ENCODE measurements at places on chromosomes 11 and 22.
A peak's percentile ranks its signal among the peaks of the same experiment; 100 is the strongest.

DNA sequence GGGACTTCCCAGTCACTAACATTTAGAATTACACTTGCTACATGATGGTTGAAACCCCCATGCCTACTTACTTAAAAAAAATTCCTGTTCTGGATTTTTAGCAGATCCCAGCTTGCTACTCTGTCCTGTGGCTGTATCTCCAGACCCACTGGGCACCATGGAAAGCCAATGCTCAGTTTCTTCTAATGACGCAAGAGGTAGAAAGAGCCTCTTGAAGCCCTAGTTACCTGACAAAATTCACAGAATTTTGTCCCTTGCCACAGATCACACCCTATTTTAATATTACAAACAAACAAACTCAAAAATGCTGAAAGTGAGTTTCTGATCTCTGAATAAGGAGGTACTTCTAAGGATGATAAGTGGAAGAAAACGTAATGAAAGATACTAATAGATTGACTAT lies 24.3 kb upstream of the TENM4 start:
- DNase-seq: no peak

DNA sequence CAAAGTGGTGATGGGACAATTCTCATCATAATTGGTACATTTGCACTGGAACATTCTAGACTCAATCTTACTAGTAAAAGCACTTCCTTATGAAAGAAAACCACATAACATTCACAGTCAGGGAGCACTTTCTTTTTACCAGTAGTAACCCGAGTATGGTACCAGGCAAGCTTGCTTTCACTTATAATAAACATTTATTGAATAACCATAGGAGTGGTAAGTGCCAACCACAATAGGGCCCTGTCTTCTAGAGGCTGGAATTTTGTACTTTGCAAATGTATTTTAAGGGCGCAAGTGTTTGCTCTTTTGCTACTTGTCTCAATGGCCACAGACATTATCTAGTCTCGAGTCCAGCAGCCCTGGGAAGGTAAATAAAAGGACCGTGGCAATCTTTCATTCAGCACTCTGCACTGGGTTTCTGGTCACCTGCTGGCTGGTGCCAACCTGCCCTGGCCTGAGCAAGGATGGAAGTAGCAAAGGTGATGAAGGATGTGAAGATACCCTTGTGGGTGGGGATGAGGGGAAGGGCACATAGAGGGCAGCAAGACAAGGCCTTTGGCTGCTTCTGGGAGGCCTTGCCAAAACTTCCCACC lies 24.2 kb downstream of the C22orf31 start:
- no peak for DNase-seq

GRCh38 chr11:119691701-119692539 lies 37.1 kb downstream of the NECTIN1 start:
- DNase-seq: no peak

- no peak for DNase-seq
Measured at GRCh38 chr11:113332023-113332422, 17.6 kb downstream of the TTC12 start.

DNA sequence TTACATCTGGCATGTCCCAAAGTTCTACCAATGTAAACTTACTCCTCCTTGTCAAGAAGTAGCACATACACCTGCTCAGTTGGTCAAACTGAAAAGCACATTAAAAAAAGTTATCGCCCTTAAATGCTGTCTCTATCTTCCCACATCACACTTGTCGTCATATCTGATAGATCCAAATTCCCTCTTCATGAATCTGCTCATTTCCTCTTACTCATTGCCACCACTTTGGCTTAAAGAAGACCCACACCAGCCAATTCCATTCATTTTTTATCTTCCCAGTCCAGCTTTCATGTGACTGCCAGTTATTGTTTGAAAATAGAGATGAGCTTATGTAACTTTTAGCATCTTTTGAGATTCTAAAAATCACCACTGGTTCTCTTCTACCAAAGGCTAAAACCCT lies 305.9 kb upstream of the MTNR1B start:
- no peak for DNase-seq

GRCh38 chr11:69862797-69863543 lies 43.8 kb upstream of the FGF3 start:
- DNase-seq: no peak

DNA sequence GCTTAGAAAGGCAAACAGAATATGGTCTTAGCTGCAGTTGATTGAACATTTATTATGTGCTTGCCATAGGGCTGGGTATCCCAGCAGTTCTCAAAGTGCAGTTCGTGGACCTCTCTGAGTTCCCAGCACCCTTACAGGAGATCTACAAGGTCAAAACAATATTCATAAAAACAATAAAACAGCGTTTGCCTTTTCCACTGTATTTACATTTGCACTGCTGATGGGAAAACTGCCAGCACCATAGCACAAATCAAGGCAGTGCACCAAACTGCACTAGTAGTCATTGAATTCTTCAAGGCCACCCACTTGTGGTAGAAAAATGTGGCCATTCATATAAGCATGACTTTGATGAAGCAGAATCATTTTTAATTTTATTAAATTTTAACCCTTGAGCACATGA lies 128.1 kb downstream of the CCDC34 start:
- no peak for DNase-seq

DNA sequence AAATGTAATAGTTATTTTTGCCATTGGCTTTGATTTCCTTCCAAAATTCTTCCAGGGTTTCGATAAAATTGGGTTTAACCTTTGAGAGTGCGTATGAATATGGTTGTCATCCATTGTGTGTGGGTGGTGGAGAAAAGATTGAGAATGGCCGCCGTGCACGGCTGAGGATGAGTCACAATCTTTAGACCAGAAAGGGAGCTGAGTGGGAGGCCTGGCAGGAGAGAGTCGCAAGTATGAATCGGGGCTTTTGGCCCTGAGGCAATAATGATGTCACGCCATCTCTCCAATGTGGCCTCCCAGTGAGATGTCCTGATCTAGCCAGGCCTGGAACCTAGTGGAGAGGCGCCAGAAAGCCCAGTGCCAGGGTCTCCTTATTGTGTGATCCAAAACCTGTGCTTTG lies 33.1 kb upstream of the SMPD1 start:
- no peak for DNase-seq

DNA sequence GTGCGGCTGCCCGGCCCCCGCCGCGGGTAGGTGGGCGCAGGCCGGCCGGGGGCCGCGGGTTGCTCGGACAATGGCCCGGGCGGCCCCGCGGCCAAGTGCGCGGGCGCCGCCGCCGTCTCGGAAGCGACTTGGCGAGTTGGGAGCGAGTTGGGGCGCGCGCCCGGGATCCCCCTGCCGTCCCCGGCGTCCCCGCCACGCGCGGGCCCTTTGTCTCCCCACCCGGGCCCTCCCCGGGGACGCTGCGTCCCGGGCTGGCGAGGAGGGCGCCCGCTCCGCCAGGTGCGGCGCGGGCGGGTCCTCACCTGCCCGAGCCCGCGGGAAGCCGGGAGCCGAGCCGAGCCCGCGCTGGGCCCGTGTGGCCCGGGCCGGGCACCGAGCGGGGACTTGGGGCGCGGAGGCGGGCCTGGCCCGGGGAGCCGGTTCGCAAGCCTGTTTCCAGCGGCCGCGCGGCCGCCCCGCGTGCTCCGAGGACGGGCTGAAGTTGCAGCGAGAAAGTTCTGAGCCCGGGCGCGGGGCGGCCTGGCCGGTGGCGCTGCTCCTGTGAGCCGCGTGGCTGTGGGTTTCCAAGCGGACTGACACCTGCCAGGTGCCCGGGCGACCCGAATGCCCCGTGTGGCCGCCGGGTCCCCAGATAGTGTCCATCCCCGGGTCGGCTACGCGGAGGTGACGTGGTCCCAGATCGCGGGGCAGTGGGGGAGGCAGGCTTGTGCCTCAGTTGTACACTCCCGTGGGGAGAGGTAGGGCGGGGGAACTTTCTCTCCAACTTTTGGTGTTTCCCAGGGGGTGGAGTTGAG lies 586 bp downstream of the LRP5 start:
- no peak for DNase-seq

GRCh38 chr11:67366961-67367760 lies 6.2 kb downstream of the CLCF1 start:
- DNase-seq: no peak

DNA sequence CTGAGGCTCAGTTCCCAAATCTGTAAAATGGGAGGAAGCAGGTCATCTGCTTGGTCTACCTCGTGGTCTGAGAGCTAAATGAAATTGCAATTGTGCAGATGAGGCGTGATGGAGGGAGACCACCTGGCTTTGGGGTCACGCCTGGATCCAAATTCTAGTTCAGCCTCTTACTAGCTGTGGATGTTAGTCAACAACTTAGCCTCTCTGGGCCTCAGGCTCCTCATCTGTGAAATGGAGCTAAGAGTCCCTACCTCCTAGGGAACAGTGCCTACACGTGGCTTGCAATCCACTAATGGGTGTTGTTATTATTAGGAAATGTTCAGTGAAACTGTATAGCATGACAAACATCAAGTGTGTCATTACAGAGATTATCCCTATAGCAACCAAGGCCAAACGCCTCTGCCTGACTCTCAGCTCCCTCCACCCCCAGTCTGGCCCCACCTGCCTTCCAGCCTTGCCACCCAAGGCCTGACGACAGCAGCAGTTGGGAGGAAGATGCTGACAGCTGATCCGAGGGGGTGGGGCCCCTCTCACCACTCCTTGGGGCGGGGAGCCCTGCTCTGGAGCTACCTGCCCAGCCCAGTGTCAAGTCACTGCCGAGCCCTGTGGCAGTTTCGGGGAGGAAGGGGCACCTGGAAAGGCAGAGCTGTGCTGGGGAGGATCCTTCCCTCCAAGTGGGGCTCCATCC lies 1.7 kb upstream of the RHOD start:
- no peak for DNase-seq

GRCh38 chr11:66106786-66107599 lies 36.9 kb downstream of the PACS1 start:
- no peak for DNase-seq

DNA sequence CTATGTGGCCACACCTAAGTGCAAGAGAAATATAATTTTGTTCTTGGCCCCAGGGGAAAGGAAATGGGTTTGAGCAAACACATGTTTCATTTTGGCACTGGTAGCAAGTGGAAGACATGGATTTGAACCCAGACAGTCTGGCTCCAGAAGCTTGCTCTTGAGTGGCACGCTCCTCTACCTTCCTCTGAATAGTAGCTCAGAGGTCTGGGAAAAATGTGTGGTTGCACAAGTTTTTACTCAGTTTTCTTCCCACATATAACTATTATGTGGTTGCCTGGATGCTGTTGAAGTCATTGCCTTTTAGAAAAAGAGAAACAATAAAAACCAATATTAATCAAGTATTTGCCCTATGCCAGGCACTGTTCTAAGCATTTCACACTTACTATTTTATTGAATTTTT lies 16.3 kb downstream of the PARVA start:
- DNase-seq: no peak

- no peak for DNase-seq
Measured at GRCh38 chr11:106714199-106714598, 304.1 kb downstream of the GUCY1A2 start.

GRCh38 chr22:27372969-27373670 lies 428.4 kb downstream of the MN1 start:
- DNase-seq: peak; percentile 84

DNA sequence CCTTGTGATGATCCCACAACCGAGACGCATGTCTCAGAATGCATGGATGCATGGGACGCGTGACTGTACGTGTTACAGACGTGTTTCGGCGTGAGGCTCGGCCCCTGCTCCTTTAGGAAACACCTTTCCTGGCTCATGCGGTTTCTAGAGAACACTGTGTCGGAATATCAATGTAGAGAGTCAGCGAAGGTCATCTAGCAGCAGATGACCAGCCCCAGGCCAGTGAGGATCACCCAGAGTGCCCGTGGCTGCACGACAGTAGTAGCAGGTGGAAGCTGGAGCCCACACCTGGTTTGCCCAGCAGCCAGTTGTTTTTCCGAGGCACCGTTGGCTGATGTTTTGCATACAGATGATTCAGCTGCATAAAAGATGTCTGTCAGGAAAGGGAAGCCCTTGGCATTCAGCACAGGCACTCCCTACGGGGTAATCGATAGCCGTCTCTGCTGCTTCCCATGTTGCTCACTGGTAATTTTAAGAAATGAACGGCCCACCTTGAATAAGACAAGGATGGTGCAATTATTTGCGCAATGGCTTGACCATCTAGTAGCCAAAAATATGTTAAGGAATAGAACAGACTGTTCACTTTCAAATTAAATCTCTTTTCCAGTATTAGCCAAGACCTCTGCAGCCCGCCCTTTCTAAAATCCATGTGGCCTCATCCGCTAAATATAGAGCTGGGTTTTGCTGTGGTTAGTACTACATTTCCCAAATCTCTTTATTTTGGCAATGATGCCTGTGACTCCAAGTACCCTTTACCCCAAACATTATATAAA lies 1.1 kb upstream of the CLTCL1 start:
- DNase-seq: no peak

DNA sequence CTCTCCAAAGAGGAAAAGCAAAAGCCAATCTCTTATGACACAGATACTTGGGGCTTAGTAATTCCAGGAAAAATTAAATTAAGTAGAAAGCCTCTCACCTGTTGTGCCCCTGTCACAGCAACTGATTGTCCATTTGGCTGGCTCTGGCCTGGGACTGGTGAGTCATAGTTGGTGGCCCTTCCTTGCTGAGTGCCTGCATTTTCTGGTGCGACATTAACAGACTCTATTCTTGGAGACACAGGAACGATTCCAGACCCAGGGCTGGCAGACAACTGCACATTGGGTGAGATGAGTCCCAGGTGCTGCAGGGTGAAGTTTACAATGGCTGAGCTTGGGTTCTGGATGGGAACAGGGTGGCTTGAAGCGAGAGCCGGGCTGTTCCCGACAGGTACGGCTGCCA lies 15.6 kb downstream of the E2F8 start:
- DNase-seq: no peak

DNA sequence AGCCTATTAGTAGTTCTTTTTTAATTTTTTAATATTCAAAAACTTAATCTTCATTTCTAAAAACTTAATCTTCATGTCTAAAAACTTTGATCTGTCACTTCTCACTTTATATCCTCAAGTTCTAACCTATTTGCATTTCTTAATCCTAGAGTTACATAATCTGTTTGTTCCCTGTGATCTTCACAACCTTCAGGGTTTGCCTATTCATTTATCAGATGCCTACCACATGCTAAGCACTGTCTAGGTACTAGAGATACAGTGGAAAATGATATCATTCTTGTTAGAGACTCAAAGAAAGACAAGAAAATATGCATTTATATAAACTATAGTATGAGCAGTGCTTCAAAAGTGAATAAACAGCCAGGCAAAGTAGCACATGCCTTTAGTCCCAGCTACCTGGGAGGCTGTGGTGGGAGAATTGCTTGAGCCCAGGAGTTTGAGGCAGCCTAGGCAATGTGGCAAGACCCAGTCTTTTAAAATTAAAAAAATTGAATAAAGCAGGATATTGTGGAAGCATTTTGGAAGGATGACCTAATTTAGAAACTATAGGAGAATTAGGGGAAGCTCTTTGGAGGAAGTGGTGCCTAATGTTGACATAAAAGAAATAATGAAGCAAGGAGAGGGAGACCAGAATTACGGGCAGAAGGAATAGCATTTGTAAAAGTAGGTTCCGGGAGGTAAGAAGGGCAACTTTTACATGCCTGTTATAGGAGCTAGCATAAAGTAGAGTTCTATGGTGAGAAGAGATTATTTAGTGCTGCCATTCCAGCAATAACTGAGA lies 54.4 kb upstream of the GRK2 start:
- DNase-seq: no peak

- DNase-seq: no peak
Measured at GRCh38 chr11:86490582-86490981, 115.9 kb downstream of the CCDC81 start.
